ENCODE measurements at places on chromosomes 11 and 22.

GRCh38 chr11:69055598-69056516, 7.1 kb downstream of the TPCN2 start:
- DNase-seq, result no peak

DNA sequence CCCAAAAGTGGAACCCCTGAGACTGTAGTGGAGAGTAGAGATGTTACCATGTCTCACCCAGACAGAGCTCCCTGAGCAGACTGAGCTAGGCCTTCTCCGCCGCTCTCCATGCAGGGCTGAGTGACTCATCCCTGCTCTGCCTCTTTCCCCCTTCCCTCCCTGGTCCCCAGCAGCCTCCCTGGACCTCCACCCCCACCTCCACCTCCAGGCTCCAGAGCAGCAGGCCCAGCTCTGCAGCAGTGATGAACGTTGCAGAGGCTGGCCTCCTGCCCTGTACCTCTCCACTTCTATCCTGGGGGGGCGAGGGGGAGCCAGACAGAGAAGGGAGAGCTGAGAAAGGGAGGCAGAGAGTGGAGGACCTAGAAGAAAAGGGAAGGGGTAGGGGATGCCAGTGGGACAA, 19.3 kb upstream of the ARAP1 start:
- no peak for DNase-seq

GRCh38 chr11:85821636-85822035, 10.7 kb upstream of the SYTL2 start:
- DNase-seq, result no peak

DNA sequence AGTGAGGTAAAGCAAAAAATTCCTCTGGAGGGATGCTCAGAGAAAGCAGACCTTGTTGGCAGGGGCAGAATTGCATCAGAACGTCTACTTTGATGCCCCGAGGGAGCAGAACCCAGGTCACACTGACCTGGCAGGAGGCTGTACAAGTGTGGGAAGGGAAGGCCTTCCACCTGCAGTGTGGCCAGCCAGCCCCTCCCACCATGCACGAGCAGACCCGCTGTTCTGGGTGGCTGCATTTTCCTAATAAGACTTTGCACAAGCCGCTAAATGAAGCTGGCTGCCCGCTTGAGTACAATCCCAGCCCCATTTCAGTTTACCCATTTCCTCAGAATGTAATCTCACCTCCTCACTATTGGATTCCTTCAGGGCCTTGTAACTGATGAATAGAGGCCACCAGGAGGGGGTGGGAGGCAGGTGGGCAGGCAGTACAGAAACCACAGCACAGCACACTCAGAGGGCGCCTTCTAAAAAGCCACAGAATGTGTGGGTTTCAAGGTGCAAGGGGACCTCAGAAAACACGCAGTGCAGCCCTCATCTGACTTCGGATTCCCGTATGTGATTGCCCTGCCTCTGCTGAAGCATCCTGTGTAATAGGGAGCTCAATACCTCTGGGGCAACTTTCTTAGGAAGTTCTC, 316.6 kb downstream of the OPCML start:
- DNase-seq, result no peak

GRCh38 chr11:43282607-43283440, 29.0 kb upstream of the API5 start:
- peak; percentile 32 for DNase-seq

DNA sequence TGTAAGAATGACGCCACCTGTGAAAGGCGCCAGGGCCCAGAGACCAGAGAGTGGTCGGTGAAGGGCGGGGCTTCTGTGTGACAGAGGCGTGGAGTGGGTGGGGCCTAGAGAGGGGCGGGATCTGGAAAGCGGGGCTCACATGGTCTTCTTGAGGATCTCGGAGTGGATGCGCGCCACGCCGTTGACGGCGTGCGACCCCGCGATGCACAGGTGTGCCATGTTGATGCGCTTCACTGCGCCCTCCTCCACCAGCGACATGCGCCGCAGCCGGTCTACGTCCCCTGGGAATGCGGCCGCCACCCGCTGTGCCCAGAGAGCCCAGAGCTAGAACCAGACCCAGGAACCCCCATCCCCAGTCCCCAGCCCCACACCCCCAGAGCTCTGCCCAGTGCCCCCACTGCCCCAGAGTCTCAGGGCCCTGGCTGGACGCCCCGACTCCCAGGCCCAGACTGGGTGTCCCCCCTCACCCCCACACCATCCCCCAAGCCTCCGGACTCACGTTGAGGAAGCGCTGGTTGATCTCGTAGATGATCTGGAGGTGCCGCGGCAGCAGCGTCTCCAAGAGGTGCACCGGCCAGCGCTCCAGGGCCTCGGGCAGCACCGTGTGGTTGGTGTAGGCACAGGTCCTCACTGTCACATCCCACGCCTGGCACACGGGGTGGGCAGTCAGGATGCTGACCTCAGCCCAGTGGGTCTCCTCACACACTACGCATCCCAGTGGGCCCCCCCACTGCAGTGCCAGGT, 6.2 kb downstream of the PYGM start:
- no peak for DNase-seq

DNA sequence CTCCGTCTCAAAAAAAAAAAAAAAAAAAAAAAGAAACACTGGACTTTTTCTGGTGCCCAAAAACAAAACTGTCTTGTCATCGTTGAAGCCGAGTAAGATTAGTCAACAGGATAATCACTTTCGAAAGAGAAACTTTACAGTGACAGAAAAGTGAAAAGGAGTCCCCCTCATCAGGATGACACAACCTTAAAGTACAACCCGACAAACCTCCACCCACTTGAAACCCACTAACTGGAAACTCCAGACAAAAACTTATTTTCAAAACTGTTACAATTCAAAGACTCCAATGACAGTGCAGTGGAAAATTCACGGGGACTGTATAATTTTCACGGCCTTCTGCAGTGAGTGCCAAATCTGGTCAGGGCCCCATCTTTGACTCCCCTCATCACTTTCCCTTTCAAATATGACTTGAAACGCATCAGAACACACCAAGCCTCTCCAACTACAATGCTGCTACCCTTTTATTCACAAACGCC, 1.3 kb downstream of the DENND5A start:
- DNase-seq, result peak; percentile 53

- no peak for DNase-seq
These were observed 22.2 kb downstream of the IL10RA start for GRCh38 chr11:118008271-118008911.

DNA sequence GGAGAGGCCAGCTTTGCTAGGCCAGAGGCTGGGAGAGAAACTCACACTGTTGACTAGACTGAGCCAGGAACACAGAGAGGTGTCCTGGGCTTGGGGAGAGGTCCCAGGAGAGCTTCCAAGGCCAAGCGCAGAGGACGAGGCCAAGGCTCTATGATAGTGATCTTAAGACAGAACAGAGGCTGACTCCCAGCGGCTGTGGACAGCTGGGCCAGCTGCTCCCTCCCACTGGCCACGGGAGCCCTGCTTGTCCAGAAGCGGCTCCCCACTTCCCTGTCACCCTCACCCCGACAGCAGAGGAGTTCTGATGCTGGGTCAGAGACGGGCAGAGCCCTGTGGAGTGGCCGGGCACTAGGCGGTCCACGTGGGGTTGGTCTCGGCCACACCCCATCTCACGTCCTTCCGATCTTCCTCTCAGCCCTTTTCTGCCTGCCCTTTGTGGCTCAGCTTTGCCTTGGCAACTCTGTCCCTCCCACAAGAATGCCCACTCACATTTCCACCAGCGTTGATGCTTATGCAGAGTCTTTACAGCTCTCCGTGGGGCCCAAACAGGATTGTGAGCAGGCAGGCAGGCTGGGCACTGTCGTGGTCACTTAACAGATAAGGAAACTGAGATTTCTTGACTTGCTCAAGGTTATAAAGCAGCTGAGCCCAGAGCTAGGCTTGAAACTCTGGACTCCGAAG, 68.2 kb downstream of the FBXO7 start:
- no peak for DNase-seq

DNA sequence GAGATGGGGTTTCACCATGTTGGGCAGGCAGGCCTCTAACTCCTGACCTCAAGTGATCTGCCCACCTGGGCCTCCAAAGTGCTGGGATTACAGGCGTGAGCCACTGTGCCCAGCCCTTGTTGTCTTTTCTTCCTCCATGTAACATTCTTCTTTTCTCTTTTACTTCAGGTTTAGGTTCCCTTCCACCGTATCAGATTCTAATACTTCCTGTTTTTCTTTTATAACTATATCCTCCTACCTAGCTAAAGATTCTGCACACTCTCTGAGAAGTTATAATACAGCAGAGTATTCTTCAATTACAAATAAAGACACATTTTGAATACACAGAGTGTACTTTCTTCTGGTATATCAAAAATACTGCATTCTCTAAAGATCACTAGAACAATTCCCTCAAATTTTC, 33.2 kb upstream of the GAB2 start:
- DNase-seq, result no peak

- DNase-seq, result no peak
These were observed 186.1 kb downstream of the MYO18B start for GRCh38 chr22:25928038-25928437.

DNA sequence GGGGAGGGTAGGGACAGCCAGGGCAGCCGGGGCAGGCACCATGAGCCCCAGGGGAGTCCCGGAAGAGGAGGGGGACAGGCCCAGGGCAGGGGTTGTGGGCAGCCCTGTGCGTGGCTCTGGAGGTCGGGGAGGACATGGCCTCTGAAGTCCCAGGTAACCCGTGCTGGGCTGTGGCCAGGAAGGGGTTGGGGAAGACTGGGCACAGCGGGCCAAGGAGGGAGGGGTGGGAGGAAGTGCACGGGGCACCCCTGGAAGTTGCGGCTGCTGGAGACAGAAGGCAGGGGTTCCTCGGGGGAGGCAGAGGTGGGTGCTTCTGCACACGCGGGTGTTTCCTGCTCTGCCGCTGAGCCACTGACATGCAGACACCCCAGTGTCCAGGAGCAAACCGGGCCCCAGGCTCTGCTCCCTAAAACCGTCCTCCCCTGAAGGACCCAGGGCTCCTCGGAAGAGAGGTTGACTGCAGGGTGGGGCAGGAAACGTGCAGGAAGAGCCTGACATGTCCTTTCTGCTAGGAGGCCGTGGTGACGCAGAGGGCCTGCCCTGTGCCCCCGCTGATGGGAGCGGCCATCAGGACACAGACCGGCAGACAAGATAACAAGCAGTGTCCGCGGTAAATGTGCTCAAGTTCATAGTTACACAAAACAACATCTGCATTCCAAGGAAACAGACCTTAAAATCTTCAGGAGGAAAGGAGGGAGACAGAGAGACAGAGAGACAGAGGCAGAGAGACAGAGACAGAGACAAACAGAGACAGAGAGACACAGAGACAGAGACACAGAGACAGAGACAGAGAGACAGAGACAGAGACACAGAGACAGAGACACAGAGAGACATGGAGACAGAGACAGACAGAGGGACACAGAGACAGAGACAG, 5.7 kb downstream of the TNNI2 start:
- no peak for DNase-seq

DNA sequence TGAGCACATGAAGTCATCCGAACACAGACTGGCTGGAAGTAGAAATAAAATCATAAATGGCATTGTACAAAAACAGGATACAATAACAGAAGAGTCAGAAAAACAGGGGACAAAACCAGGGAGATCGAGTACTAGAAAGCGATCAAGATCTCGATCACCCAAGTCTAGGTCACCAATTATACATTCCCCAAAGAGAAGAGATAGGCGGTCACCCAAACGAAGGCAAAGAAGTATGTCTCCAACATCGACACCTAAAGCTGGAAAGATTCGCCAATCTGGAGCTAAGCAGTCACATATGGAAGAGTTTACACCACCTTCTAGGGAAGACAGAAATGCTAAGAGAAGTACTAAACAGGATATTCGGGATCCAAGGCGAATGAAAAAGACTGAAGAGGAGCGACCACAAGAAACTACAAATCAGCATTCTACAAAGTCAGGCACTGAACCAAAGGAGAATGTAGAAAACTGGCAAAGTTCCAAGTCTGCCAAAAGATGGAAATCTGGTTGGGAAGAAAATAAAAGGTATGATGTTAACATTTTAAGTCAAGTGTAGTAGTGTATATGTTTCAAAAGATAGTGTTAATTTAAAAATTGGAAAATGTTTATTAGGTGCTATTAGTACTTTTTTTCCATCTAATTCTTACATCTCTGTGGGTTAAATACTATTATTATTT, 9.4 kb downstream of the PCF11 start:
- DNase-seq, result no peak

DNA sequence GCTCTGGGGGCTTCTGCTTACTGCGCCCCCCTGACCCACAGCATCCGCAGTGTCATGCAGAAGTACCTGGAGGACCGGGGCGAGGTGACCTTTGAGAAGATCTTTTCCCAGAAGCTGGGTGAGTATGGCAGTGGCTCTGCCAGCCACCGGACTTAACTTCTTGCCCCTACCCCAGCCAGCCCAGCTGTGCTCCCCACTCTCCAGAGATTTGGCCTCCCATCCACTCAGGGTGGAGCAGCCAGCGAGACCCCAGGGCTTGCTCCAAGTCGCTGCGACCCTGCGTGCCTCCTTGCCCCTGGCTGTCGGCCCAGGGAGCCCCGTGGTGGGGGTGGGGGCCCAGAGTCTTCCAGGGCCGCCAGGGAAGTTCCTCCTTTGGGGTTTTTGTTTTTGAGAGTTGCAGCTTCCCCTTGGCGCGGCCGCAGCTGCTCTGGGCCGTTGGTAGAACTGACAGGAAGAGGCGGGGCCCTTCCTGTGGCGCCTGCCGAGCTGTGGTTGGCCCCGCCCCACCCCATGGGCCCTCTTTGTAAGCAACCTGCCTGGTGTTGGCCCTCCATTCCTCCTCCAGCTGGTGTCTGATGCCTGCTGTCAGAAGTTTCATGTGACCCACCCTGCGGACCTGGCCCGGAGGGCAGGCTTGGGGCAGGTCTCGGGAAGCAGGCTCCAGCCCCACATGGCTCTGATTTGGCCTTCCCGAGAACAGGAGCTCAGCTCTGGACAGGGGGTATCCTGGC, 11.1 kb downstream of the GRK2 start:
- peak; percentile 85 for DNase-seq

DNA sequence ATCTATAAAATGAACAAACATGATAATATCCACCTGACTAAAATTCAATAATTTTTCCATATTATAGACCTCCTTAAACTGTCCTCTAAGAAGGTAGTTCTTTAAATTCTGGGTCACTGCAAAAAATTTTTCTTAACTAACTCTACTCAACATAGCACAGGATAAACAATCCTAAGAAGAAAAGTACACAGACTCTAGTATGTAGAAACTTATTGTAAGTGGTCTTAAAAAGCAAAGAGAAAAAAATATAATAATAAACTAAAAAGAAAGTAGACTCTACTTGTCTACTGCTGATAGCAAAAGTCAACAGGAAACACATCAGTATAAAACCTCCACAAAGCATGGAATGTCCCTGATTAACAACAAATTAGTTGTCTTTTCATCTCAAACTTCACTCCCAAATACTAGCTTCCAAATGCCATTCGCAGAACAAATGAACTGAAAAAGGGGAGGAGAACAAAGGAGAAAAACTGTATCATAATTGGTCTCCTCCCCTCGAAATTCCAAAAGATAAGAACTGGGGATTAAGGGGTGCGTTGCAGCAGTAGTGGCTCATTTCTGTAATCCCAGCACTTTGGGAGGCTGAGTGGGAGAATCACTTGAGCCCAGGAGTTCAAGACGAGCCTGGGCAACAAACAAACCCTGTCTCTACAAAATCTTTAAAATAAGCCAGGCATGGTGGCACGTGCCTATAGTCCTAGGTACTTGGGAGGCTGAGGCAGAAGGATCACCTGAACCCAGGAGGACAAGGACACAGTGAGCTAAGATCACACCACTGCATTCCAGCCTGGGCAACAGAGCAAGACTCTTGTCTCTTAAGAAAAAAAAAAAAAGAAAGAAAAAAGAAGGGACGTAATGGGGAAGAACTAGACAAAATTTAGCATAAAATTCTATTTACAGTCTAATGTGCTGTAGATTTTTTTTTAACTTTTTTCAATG, 6.5 kb downstream of the FCHSD2 start:
- DNase-seq, result no peak

Measured in activated CD4-positive, alpha-beta T cell treated with anti-CD3 and anti-CD28 coated beads for 24 hours (primary cell).